Cortex of kidney (tissue), 1 donor: ENCODE measurements at places on chromosomes 12 and 14.

GRCh38 chr12:67710582-67710981, 62.0 kb downstream of the DYRK2 start:
- no peak for DNase-seq

- no peak for DNase-seq
Observed at GRCh38 chr14:94338023-94338422, 14.9 kb upstream of the SERPINA6 start.

DNA sequence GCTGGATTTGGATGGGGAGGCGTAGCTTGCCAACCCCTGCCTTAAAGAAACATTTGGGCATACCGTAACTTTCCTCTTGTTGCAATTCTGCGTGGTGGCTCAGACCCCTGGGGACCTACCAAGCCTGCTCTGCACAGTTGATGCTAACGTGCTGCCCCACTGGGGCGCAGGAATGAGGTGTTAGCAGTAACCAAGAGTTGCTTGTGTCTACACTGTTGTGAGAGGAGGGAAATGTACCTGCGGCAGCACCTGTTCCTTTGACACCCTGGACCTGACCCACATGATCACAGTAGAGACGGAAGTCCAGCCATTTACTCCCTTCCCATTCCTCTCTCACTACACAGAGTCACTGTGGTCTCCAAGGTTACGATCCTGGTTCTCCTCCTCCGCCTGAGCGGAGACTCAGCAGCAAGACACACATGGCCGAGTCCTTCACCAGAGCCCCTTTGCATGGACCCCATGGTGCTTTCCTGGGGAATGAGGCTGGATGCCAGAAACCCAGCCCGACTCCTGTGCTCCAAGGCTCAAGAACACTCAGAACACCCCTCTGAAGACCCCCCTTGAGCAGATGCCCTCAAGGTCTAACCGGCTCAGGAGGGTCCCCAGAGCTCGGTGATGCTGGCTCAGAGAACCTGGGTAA, 84.8 kb downstream of the FBXL14 start:
- no peak for DNase-seq

- no peak for DNase-seq
Observed at GRCh38 chr14:52987514-52987913, 36.7 kb upstream of the FERMT2 start.

DNA sequence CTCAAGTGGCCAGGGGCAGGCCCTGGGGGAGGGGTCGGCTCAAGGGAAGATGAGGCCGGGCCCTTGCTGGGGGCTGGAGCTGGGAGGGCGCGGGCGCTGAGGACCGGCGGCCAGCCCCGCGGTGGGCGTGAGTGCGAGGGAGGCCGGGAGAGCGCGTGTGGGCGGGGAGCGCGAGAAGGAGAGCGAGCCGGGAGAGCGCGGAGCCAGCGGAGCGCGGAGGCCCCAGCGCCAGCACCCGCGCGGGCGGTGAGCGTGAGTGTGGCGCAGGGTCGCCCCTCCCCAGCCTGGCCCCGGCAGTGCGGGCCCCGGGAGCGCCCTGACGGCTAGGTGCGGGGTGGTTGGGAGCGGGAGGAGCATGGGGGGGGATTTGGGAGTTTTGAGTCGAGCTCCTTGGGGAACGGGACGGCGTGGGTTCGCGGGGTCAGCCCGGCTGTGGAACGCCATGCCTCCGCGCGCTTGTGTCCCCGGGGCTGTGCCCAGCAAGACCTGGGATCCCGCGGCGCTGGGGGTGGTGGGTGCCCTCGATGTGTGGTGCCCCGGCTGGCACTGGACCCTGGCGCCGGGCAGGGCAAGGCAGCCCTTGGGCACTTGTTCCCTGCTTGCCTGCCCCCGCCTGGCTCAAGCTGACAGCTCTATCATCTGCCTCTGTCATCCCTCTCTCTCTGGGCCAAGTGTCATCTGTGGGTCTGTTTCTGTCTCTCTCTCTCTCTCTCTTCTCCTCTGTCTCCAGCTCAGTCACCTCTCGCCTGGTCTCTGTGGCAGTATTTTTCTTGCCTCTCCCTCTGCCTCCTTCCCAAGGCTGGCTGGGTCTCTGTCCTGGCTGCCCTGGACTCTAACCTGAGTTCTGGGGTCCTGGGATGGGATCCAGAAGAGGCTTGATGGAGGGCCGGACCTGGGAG, at the start of gene LBHD2:
TSS of gene LBHD2 (plus strand) at position 190 of the 899 bp plus-strand sequence. CDS start 1,803 bp downstream, outside the sequence.
- DNase-seq = no peak

DNA sequence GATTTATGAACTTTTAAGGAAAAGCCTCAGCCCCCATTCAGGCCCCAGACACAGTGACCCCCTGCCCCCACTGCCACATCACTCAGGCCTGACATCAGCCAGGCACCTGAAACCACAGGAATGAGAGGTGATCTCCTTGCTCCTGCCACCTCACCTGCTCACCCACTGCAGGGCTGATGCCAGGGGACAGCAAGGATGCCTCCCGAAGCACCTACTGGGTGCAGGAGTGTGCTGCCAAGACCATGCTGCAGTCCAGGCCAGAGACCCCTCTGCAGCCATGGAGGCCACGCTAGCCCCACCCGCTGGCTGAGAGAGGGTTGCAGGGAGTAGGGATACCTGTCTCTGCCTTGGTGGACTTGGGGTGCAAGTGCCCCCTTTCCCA, 18.6 kb upstream of the KRT7 start:
- no peak for DNase-seq

DNA sequence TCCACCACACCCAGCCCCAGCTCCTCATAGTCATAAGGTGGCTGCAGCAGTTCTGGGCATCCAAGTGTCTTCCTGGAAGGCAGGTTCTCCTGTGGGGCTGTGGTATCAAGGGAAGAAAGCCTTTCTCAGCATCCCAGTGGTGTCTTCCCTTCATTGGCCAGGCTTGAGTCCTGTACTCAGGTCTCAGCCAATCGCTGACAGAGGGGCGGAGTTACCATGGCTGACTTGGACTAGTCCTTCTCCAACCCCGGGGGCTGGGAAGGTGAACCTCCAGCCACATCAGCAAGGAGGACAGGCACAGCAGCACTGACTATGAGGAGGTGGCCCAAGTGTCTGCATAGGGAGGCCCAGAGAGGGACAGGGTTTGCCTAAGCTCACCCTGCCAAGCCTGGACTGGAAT, 64.0 kb upstream of the SLC24A4 start:
- DNase-seq = no peak

DNA sequence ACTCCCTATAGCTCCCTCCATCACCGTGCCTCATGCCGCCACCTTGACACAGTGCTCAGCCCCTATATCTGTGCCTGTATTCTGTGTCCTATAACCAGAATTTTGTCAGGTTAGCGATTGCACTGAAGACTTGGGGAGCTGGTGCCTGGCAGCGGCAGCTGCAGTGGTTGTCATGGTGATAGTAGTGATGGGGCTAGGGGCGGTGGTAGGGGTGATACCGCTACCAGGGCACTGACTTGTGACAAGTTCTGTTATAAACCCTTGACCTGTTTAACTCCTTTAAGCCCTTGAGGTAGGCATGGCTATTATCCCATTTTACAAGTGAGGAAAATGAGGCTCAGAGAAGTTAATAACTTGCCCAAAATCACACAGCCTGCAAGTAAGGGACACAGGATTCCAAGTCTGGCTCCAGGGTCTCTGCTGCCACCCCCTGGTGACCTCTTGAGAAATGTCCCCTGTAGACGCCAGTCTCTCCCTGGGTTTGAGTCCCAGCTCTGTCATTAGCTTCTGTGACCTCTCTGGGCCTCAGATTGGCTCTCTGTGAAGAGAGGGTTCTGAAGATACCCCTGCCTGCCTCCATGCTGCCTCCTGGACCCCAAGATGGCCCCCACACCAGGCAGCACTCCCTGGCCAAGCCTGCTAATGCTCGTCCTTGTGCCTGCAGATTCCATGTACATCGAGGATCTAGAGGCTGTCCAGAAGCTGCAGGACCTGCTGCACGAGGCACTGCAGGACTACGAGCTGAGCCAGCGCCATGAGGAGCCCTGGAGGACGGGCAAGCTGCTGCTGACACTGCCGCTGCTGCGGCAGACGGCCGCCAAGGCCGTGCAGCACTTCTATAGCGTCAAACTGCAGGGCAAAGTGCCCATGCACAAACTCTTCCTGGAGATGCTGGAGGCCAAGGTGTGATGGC, 121.9 kb downstream of the ESRRB start:
- no peak for DNase-seq

- DNase-seq = no peak
Observed at GRCh38 chr12:81998761-81999378, 239.7 kb upstream of the PPFIA2 start.
